ENCODE measurements at places on chromosomes 6 and 20.

GRCh38 chr6:111591901-111592461 lies 13.7 kb downstream of the TRAF3IP2 start:
- peak; percentile 78 for DNase-seq

DNA sequence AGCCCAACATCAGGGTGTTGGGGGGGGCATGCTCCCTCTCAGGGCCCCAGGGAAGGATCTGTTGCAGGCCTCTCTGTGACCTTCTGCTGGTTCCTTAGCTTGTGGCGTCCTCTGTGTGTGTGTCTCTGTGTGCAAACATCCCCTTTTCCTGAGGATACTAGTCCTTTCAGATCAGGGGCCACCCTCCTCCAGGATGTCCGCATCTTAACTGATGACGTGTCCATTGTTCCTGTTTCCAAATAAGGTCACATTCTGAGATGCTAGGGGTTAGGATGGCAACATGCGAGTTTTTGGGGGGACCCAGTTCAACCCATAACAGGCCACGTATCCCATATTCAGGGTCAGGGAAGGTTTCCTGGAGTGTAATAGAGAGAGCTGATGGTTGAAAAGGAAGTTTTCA lies 40.9 kb downstream of the GMPR start:
- no peak for DNase-seq

DNA sequence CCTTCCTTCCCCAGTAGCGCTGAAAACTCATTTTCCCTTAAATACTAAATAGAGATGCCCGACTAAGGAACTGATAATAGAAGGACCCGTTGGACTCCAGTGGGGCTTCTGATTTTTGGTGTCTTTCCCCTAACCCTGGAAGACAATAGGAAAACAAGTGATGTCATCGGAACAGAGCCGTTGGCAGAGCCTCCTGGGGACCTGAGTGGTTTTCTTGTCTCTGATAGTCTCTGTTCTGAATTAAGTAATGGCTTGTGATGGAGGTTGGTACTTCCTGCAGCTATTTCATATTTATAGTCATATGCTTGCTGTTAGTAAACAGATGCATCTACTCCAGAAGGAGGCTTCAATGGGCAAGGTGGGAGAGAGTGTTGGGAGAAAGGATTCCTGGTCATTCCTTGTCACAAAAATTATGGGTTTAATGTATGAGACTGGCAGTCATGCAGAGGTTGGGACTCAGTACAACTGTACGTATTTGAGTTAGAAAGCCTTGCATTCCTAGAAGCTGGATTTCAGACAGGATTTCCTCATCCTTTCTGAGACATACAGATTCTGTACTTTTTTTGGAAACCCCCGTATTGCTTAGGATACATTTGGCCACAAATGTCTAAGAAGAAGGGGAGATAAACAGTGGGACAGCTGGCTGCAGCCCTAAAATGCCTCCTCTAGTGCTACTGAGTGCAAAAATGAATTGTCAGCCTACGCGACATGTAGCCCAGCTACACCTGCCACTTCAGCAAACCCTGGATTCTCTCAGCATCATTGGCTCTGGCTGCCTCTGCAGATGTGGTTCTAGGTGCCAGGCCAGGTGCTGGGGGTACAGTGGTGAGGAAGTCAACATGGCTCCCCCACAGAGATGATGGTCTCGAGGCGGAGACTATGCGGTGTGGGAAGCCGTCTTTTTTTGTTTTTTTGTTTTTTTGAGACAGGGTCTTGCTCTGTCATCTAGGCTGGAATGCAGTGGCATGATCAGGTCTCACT lies 38.1 kb downstream of the CDS2 start:
- no peak for DNase-seq

DNA sequence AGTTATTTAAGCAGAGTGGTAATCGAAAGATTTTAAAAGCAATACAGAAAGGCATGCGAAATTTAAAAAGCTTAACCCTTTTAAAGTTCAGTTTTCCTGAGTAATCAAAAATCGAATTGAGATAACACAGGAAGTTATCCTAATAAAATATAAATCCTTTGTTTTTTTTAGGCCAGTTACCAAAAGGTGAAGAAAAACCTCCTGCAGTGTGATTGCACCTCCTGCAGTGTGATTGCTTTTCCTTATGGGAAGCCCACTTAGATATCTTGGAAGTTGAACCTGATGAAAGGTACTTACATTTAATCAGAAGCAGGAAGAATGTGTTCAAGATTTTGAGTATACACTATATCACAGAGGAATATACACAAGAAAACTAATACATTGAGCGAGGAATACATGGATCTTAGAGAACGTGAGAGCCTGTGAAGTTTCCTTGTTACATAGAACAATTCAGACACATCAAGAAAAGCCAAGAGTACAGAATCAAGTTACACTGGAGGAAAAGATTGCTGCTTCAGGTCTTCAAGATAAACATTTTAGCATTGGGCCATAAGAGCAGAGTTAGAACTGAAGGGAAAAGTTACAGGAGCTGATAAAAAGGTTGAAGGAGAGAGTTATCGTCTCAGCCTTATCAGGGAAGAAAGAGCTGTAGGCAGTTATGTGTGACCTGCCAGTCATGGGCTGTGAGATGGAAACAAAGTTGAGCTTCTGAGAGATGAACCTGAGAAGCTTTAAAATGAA lies 7.7 kb upstream of the TMEM181 start:
- DNase-seq, result no peak

- no peak for DNase-seq
These were observed 115.8 kb downstream of the MRPL14 start for GRCh38 chr6:44011350-44011920.

DNA sequence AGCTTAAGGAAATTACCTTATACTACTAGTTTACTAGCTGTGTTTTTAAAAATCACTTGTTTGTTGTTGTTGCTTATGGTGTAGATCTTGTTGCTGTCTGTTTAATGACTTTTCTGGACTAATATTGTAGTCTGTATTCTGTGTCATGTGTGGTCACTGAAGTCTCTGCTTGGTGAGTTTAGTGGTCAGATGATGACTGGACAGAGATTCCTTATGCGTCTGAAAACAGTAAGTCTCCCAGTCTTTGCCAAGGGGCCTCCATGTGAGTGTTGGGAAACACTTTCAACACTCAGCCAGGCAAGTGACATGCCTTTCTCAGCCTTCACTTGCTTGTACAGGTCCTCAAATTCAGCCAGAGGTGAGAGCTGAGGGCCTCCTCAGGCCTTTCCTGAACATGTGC lies 256.9 kb upstream of the RNF24 start:
- DNase-seq, result no peak

GRCh38 chr6:142706210-142706609 lies 238.8 kb downstream of the HIVEP2 start:
- DNase-seq, result no peak

DNA sequence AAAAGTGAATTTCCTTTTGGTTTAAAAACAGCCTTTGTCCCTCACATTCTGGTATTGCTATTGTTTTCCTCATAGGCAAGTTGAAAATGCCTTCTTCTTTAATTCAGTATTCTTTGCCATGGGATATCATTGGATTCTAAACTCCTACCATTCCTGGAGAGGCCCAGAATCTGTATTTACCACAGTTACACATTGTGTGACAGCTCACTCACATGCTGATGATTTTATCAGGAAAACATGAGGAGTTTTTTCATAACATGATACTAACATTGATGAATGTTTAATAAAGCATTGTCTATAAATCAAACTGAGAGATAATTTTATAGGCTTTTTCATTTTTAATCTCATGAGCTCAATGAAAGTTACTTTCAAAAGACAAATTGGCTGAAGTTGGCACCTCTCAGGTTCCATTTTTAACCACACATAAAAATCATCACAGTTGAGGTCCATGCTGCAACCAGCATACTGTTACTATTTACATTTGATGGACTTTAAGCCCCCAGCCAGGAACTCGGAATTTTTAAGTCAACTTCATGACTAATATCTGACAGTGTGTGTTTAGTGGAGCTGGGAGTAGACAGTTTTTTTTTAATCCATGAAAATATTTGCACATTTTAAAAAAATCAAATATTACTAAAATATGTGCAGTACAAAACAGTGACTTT lies 82.8 kb downstream of the FAM83B start:
- no peak for DNase-seq

DNA sequence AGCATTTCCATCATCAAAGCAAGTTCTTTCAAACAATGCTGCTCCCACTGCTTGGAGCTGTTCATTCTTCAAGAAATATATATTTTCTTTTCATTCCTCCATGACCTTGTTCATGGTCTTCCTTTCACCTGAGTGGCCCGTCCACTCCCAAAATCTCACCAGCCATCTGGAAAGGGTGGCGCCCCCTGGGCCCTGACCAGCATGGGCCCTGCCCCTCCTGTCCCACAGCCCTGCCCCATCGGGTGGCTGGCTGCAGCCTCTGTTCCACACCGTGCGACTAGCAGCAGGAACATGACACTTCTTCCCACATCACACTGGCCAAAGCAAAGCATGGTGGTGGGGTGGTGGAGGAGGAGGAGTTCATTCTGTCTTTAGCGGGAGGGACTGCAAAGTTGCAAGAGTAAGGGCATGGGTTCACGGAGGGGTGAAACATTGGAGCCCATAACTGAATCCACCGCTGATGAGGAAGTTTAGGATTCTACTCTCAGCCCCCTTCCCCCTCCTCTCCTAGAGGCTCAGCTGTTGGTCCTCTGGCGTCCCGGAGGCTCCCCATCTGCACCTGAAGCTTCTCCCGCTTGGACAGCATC lies 195.2 kb upstream of the SLC24A3 start:
- no peak for DNase-seq

DNA sequence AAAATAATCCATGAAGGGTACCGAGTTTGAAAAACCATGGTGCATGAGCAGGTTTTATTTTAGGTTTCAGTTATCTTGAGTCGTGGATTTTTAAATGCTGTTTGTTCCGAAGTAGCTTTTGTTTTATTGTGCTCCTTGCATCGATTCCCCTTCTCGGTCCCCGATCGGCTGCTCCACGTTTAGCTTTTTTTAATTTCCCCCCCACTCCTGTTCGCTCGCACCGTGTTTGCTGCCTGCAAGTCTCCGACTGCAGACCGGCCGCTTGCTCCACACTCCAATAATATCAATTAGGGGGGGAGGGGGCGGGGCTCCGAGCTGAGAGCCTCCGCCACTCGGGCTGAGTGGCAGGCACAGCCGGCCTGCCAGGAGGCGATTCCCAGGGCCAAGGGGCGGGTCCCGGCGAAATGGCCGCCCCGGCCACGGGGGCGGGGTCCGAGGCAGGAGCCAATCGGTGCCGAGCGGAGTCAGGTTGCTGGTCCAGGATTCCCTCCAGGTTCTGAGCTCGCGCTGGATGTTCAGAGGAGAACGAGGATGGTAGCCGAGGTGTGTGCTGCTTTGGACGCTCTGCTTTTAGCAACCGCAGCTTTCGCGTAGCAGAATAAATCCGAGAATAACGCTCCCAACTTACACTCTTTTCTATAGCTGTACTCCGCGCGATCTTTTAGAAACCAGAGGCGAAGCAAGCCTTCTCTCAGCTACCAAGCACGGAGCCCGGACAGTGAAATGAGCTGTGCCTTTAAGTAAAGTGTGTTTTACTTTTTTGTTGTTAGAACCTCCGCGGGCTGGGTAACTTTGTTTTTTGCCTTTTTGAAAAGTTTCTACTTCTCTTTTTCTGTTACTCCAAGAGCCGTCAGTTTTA lies at the start of gene EPHA7:
Gene EPHA7, minus strand, starts transcription at position 256 of the 859 bp plus-strand sequence. Its CDS starts 218 bp downstream, at position 38.
- DNase-seq, result peak; percentile 27

DNA sequence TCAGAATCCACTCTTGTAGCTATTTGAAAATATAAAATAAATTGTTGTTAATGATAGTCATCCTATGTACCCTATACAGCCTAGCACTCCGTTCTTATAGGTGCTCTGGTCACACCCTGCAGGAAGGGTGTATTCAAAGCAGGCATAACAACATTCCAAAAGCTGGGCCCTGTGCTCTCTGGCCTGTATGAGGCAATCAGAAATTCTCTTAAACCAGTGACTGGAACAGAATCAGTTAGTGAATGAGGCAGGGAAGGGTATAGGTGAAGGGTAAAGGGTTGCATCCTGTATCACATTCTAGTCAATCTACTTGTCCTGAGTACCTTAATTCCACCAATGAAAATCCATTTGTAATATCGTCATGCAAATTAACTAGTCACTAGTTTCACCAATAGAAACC lies 154.5 kb upstream of the ZNF217 start:
- DNase-seq, result no peak

- DNase-seq, result peak; percentile 99
These were observed 42.9 kb downstream of the BCAS4 start for GRCh38 chr20:50837532-50838321.

DNA sequence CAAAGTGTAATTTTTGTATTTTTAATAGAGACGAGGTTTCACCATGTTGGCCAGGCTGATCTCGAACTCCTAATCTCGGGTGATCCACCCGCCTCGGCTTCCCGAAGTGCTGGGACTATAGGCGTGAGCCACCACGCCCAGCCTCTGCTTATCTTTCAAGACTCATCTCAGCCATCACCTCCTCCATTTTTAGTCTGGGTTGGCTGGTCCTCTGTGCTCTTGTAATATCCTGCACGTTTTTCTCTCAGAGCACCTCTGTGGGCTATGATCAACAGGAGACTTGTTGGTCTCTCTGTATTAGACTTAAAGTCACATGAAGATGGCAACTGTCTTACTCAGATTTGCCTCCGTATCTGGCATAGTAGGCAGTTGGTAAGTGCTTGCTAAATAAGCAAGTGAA lies 7.6 kb downstream of the NOTCH4 start:
- no peak for DNase-seq

DNA sequence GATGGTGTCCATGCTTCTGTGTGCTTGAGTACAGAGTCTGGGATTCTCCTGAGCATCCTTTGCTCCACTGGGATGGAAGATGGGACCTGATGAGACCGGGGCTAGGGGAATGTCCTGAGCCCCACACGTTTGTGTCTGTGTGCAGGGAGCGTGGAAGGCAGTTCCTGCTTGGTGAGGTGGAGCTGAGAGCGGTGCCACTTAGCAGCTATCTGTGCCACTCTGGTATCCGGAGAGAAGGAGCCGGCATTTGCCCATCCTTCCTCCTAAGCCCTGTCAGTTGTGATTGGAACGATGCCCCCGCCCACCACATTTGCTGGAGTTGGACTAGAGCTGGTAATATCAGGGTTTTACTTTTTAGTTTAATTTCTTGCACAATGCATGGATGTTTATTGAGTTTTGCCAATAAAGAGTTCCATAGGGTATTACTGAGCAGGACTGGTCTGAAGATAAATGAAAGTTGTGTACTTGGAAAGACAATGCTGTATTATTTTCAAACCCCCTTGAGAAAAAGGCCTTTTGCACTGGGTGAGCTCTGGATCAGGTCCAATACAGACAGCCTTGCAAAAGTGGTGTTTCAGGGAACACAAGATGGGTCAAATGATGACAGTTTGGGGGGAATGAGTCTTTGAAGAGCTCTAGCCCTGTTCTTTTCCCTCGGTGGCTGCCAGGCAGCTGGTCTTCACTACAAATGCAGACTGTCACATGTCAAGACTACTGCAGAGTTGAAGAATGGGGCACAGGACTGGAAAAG lies 130.8 kb downstream of the SYCP2 start:
- DNase-seq, result no peak

DNA sequence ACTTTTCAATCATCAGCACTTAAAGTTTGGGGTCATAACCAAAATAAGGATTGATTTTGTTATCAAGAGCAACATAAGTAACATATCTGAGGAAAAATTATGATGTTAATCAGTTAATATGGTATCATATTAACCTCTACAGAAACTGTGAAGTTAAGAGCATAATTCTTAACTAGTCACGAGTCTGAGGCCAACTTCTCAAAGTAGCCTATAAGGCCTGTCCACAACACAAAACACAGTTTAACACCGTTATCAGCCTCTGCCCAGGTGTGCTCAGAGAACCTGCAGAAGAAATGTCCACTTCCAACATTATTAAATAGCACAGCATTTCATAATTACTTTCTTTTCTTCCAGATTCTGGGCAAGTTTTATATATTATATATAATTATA lies 1.1 kb downstream of the STX7 start:
- no peak for DNase-seq
